ENCODE measurements at places on chromosomes 2 and 18.

- DNase-seq = no peak
Measured at GRCh38 chr18:48843162-48843561, 107.6 kb downstream of the SMAD7 start.

- no peak for DNase-seq
Measured at GRCh38 chr2:150620855-150621254, 133.4 kb upstream of the RND3 start.

DNA sequence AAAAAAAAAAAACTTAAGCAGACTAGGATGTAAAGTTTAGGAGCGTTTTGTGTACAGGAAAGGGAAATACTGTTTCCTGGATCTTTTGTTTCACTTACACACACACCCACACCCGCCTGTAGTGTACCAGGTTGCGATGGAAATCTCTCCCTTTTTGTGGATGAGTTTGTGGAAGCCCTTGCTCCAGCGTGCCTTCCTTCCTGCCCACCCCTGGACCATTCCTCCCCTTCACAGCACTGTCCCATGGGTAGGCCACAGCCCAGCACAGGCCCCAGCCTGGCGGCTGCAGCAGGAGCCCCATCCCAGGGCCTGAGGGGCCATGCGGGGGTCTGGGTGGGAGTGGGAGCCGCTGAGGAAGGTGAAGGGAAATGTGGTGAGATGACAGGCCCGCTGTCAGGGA lies 15.1 kb downstream of the MALL start:
- DNase-seq = no peak

- DNase-seq = no peak
Measured at GRCh38 chr2:7190587-7191324, 273.5 kb downstream of the RNF144A start.

DNA sequence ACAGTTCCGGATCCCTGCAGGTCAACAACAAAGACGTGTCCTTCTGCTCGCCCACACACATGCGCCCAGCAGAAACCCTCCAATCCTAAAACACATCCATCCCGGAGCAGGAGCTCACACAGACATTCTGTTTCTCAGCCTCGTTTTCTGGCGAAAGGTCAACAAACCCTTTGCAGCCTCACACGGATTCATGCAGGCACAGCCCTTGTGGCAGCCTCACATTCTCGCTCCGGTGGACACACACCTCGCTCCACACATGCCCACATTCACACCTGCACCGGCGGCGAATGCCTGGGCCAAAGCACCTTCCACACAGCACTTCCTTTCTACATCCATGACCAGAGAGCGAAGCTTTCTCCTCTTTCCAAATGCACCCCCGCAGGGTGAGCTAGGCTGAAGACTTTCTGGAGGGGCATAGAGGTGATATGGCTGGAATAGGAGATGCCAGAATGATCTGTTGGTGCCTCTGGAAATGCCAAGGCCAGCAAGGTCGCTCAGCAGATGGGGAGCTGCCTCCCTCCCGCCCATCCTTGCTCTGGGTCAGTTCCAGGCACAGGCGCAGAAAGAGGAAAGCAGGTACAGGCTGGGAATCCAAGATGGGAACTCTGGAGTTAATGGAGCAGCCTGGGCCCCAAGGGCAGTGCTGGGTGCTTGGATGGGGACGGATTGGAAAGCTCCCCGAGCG lies 88.8 kb downstream of the CELF4 start:
- DNase-seq = no peak
